Stimulated activated CD8-positive, alpha-beta memory T cell treated with anti-CD3 and anti-CD28 coated beads, Interleukin-4, amount 100 ng/mL, for 1 hour (primary cell): ENCODE measurements at places on chromosomes 6 and 20.

GRCh38 chr6:150016324-150017185 lies 8.8 kb downstream of the RAET1L start:
- no peak for DNase-seq

DNA sequence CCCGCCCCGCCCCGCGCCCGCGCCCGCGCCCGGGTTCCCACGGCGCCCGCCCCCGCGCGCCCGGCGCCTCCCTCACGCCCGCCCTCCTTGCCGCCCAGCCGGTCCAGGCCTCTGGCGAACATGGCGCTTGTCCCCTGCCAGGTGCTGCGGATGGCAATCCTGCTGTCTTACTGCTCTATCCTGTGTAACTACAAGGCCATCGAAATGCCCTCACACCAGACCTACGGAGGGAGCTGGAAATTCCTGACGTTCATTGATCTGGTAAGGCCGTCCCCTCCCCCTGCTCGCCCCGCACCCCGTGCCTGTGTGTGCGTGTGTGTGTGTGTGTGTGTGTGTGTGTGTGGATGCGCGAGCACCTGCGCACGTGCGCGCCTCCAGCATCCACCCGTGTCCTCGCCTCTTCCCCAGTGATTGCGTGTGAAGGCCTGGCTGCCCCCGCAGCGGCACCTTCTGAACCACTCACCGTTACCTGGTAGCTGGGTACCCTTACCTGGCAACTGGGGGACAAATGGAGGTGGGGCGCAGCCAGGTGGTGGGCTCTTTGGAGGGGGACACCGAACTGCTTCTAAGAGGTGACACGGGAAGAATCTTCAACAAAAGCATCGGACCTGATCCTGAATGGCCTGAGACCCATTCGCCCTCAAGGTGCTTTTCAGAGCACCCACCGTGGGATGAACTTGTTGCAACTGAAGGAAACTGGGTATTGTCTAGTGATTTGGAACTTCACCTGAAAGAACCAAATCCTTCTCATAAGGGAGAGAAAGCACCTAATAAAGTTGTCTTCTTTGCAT lies at the start of gene AIG1:
AIG1 (plus strand) TSS at position 84 of the 791 bp plus-strand sequence; CDS start at position 121, 37 bp downstream.
- peak; percentile 25 for DNase-seq

DNA sequence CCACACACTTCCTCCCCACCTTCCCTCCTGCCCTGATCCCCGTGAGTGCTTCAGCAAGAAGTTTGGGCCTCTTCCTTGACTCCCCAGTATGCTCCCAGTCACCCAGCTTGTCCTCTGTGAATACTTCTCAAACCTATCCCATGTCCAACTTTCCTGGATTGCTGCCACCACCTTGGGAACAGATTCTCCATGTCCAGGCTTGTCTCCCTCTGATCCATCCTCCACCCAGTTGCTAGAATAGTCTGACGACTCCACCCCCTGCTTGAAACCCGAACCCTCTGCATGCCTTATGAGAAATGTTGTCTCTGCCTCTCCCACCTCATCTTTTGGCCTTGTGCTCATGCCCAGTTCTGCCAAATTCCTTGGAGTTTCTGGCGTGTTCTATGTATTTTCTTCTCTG lies 108.0 kb downstream of the PPP1R14C start:
- DNase-seq, result no peak

DNA sequence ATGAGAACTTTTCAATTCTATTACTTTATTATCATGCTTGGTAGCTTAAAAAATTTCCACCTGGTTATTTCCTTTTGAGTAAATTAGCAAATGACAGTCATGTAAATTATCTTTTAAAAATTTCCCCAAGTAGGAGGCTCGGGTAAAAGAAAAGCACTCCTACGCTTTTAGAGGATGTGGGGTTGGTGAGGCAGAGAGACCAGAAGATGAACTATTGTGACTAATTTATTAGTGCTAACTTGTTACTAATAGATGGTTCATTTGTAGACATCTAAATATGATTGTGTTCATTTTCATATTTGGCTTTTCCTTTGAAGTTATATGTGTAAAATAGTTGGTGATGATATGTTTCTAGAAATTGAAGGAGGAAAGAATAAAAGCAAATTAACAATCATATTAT lies 27.0 kb downstream of the ZNF292 start:
- DNase-seq, result no peak

DNA sequence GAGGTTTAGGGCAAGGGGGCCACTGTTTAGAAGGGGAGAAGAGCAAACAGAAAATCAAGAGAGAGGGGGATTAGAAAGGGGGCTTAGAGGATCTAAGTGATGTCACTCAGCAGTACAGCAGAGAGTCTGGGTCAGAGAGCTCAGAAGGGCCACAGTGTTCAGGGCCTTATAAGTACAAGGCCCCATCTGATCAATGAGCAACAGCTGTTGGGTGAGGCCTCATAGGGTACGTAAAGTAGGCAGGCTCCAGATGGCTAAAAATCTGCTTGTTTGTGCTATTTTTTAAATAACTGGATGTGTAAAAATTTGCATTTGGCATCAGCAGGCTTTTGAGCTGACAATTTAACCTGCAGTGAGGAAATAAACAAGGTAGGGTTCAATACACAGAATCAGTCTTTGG lies 149.8 kb downstream of the SH3BGRL2 start:
- DNase-seq, result no peak

DNA sequence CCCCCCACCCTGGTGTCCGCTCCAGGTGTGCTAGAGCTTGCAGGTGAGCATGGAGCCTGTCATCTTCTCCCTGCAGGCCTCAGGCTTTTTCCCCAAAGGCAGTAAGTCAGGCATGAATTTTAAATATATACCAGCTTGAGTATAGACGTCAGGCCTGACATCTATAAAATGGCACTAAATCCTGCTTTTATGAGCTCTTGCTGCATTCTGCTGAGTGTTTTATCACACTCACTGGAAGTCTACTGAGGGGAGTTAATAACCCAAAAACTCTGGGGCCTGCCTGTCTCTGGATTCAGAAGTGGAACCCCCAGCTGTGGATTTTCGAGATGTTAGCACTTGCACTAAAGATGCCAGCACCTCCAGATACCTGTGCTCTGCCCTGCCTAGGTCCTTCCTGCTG lies 133.4 kb upstream of the TOP1 start:
- DNase-seq, result no peak

GRCh38 chr6:98467902-98468301 lies 366.5 kb upstream of the POU3F2 start:
- DNase-seq, result no peak

DNA sequence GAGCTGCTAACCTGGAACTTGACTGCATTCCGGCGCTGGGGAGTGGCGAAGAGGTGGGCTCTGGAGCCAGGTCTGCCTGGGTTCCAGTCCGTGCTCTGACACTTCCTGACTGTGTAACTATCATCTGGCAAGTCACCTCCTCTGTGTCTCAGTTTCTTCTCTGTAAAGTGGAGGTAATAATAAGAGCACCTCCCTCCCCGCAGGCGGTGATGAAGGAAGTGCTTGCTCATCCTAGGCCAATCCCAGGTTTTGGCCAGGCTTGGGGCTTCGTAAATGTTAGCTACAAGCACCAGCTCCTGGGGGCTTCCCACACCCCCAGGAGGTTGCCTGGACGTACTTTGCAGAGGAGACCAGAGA lies 32.8 kb downstream of the SNAI1 start:
- DNase-seq, result no peak

- DNase-seq, result no peak
Measured at GRCh38 chr20:18849131-18849530, 35.5 kb downstream of the SCP2D1 start.

- DNase-seq, result no peak
Measured at GRCh38 chr6:89566930-89567629, 71.5 kb downstream of the LYRM2 start.

GRCh38 chr6:4732691-4733315 lies 43.4 kb upstream of the CDYL start:
- DNase-seq, result no peak

DNA sequence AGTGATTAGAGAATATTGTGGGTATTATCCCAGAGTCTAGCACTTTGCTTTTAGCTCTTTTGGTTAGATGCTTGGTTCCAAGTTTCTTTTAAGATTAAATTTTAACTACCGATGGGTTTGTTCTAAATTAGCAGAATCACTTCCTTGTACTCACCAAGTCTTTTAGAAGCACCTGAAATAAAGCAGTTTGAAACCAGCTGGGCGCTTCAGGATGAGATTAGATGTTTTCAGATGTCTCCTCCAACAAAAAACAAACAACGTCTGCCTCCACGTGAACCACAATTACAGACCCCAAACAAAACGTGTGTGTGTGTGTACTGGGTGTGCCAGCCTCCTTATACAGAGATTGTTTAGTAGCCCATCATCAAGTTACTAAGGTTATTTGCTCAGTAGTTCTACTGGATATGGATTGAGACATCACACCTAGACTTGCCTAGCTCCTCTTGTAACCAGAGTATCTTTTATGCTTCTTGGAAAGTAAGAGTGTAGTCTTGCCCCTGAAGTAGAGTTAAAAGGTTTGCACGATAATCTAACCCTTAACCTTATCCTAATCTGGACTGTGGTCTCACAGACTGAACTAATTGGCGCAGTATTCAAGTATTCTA lies 2.3 kb downstream of the DSTN start:
- no peak for DNase-seq

DNA sequence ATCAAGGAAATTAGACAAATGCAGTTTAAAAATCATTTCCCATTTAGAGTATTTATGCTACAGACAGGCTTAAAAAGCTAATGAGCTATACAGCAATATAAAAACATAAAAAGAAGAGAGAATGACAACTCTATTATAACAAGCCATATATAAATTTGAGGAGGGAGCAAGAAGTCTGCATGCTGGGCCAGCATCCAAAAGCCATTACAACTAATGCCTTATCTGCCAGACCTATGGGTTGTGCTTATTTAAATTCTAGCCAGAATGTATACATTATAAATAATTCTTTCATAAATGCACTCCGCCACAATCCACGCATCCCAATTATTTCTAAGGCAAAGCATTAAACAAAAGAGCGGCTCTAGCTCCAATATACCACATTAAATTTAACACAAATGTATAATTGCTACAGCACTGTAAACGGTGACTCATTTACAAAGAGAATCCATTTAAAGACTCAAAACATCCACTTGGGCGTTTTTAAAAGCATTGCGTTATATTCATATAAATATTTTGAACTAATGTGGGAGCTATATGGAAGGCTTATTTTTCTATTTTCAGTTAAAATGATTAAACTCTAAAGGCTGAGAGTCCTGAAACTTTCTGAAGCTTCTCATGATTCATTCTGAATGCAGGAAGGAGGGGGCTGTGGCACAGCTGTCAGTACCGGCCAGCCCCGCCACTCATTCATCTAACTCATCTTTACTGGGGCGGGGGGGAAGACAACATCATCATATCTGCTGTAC lies 37.7 kb upstream of the RAB22A start:
- DNase-seq, result no peak

- DNase-seq, result no peak
Measured at GRCh38 chr6:136890986-136891385, 31.1 kb upstream of the SLC35D3 start.

- no peak for DNase-seq
Measured at GRCh38 chr6:144953552-144954240, 668.6 kb downstream of the UTRN start.

DNA sequence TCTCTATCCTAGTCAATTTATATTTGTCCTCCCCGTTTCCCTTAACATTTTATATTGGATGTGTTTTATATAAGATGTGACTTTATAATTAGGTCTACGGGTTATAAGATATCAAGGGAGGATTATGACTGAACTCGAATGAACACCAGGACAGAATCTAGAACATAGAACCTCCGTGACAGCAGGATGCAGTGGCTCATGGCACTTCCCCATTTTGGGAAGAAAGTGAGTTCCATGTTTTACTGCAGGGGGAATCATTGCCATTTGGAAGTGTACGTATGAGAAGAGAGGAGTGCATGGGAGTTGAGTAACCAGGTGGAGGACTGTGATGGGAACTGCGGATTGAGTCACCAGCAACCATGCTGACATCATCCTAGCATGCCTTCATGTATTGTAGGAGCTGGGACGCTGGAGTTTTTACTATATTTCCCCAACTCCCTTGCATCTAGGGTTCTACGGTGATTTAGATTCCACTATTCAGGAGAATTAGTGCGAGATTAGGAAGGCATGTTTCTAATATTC lies 56.1 kb upstream of the FOXC1 start:
- DNase-seq, result no peak

DNA sequence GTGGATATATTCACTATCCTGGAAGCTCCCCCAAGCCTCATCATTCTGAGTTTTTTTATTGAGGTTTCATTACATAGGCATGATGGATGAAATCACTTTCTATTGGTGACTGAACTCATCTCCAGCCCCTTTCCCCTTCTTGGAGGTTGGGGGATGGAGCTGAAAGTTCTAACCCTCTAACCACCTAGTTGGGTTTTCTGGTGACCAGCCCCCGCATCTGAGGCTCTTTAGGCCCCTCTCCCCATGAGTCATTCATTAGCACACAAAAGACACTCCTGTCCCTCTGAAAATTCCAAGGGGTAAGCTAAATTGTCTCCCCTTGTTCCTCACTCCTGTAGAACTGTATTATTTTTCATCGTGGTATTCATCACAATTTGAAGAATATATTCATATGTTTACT lies 33.3 kb downstream of the GFRA4 start:
- no peak for DNase-seq

DNA sequence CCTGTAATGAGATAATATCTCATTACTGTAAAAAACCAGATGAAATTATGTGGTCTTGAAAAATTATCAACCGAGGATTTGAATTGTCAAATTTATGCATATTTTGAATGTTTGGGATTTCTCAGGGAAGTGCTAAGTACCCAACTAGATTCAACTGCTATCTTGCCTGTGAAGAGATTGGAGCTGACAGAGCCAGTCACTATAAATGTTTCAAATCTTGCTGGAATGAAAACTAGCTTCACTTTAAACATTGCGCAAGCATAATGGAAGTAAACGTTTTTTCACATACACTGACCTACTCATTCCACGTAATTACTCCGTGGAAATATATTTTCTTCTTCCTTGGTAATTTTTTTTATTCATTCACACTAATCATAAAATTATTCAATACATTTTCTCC lies 46.7 kb downstream of the TMEM170B start:
- DNase-seq, result no peak

GRCh38 chr20:49675368-49676151 lies 38.1 kb downstream of the B4GALT5 start:
- DNase-seq, result no peak

- no peak for DNase-seq
Measured at GRCh38 chr20:44135012-44135412, 52.0 kb downstream of the JPH2 start.

GRCh38 chr20:36777167-36777566 lies 3.6 kb upstream of the DSN1 start:
- DNase-seq, result no peak

- DNase-seq, result no peak
Measured at GRCh38 chr6:169093066-169093723, 160.5 kb downstream of the THBS2 start.

DNA sequence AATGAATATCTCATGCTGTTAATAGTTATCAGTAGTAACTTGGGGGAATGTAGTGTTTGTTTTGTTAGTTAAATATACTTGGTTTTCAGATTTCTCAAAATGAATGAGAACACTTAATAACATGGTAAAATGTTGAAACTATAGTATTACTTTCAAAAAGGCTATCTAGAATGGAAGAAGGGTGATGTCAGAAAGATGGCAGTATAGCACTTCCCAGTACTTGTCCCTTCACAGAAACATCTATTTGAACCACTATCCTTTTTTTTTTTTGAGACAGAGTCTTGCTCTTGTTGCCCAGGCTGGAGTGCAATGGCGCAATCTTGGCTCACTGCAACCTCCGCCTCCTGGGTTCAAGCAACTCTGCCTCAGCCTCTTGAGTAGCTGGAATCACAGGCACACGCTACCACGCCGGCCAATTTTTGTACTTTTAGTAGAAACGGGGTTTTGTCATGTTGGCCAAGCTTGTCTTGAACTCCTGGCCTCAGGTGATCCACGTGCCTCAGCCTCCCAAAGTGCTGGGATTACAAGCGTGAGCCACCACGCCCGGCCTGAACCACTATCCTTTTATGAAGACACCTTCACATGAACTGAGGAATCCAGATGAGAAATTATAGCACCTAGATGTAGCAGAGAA lies 4.7 kb upstream of the ECHDC1 start:
- no peak for DNase-seq
